ENCODE measurements at places on chromosomes 7 and 10.

DNA sequence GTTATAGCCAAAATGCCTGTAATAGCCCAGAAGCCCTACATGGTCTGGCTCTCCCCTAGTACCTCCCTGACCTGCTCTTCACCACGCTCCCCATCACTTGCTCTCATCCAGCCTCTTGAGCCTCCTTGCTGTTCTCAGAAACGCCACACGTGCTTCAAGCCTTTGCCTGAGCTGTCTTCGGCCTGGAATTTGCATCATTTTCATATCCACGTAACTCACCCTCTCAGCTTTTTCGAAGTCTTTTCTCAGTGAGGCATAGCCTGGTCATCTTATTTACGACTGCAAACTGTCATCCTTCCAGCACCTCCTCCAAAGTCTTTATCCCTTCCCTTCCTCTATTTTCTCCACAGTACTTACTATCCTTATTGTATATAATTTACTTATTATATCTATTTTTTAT, 151.0 kb upstream of the AHR start:
- DNase-seq: peak; percentile 50

GRCh38 chr10:132965411-132966057, 23.2 kb upstream of the CFAP46 start:
- no peak for DNase-seq

- no peak for DNase-seq
These were observed 60.9 kb downstream of the SPOCK2 start for GRCh38 chr10:72027498-72027897.

DNA sequence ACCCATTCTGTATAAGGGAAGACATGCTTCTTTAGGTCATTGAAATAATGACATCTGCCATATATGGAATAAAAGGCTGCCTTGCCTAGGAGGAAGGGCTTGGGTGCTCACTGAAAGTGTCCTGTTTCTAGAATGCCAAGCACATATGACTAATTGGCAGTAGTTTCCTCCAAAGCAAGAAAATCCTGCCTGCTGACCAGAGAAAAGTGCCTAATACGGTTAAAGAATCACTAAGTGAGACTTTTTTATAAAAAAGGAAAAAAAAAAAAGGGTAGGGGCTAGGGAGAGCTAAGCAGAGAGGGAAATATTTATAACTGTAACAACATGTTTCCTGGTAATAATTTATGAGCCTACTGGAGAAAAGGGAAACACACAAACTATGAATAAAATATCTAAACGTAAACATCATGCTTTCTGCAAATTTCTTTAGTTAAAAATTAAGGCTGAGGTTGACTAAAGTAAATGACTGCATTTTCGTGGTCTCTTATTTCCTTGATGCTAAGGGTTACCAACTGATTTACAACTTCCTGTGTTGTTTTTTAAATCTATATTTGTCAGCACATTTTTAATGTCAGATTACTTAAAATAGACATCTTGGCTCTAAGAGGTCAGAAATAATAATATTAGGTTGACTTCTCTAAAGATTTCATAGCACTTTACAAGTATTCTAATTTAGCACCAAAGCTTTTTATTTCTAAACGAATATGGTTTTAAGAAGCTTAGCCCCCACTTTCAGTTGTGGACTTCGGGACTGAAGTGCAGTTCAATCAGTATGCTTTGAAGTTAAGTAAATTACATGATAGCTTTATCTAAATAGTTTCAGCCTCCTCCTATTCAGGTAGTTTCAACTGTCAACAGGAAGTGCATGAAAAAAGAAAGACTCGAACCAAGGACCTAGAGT, 89.6 kb downstream of the CABCOCO1 start:
- DNase-seq: no peak

DNA sequence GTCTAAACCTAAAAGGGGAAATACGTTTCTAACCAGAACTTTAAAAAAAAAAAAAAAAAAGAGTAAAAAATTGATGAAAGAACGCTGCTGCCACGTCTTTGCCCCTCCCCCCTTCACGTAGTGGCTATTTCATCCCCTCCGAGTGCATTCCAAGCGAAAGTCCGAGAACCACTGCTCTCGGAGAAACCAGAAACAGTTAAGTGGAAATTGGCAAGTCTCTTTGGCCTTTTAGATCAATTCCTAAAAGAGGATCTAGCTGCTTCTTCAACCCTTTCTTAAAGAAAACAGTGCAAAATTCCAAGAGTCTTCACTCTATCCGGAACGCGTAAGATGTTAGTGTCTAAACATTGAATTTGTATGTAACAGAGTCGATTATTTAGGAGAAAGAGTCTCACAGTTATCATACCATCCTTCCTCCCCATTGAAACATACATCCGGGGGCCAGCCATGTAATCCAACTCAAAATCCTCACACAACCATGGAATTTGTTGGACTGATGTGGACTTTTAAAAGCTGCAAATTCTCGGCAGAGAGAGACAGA, 1.1 kb downstream of the P4HA1 start:
- no peak for DNase-seq

- no peak for DNase-seq
These were observed at the start of gene TTYH3 for GRCh38 chr7:2631946-2632732. Gene TTYH3, plus strand, starts transcription at chr7:2631986. Its CDS starts 170 bp downstream, at chr7:2632156.

GRCh38 chr7:135536150-135536549, 21.6 kb upstream of the NUP205 start:
- peak; percentile 10 for DNase-seq

DNA sequence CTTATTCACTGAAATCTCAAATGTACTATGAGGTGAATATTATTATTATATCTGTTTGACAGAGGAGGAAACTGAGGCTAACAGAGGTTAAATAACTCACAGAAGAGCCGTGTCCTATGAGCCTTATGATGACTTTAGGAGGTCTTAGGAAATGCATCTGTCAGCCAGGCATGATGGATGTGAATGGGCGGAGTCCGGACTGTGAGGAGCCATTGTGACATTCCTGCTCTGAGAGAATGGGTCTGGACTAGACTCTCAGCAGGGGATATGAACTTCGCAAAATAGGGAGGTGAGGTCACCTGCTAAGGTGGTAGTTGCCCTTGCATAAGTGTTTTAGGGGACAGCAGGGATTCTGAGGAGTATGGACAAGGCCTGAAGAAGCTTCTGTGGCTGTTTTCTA, 153.6 kb downstream of the TMEM178B start:
- DNase-seq: no peak

GRCh38 chr10:52210161-52210560, 103.9 kb upstream of the DKK1 start:
- no peak for DNase-seq

DNA sequence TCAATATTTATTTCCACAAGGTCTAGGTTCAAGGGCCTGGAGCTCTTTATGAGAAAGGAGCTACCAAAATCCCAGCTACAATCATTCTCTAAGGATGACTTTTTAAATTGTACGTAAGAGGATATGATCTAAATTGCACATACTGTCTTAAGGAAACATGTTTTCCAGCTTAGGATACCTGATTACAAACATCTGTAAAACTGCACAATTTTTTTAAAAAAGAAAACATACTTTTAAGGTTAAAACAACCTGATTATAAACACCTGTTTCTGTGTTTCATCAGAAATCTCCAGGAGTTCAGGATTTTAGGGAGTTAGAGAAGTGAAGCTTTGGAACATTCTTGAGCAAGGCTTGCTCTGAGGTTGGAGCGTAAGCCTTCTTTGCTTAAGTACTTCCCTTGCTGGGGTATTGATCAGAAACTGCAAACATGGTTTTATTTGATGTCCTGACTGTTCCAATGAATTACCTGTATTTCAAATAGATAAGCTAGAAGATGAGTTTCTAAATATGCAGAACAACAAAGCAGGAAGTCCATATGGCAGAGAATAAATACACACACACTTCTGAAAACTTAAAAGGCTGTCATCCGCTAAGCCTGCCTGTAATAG, 248.6 kb downstream of the GFRA1 start:
- DNase-seq: no peak

GRCh38 chr7:27066148-27066547, 29.7 kb downstream of the HOXA1 start:
- peak; percentile 69 for DNase-seq

- no peak for DNase-seq
These were observed 109.9 kb upstream of the EFCAB10 start for GRCh38 chr7:105691082-105691679.

DNA sequence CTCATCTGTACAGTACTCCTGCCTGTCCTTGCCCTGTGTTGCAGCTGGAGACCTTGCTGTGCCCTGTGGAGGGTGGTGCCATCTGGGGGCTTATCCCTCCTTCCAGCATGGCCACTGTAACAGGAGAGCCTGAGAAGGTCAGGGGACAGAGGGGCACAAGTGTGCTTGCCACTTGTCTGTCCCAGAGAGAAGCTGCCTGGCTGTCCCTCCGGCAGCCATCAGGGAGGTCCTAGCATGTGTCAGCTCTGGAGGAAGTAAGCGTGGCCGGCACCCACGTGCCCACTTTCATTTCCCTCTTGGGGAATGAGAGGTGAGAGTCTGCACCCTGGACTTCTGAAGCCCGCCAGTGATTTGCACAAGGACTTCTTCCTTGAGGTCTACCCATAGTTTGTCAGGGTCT, 97.0 kb upstream of the PPIF start:
- DNase-seq: no peak

DNA sequence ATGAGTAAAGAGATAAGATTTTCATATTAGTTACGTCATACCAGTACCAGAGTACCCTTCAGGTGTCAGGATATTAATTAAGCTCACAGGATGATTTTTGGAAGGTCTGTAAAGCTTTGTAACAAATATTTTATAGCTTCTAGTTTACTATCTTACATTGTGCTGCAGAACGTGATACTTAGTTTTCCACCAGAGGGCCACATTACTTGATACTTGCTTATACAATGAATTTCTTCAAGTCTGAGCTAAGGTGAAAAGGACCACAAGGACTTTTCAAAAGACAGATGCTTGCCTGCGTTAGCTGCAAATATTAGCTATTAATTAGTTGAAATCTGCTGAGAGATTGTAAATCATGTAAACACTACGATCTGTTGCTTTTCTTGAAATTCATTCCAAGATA, 12.2 kb downstream of the FOXP2 start:
- no peak for DNase-seq

DNA sequence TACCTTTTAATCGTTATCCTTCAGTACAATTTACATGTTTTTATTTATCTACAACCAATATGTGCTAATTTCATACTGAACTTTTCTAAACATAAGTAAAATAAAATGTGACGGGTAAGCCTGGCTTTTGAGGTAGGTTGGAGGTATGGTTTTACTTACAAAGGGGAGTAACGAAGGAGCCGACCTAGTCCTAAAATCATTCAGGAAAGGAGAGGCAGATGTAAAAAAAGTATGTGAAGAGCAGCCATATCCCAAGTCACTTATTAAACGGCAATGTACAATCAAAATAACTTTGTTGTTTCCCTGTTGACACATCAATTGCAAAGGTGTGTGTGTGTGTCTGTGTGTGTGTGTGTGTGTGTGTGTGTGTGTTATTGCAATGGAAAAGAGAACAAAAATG, 351.3 kb downstream of the CRPPA start:
- DNase-seq: no peak

DNA sequence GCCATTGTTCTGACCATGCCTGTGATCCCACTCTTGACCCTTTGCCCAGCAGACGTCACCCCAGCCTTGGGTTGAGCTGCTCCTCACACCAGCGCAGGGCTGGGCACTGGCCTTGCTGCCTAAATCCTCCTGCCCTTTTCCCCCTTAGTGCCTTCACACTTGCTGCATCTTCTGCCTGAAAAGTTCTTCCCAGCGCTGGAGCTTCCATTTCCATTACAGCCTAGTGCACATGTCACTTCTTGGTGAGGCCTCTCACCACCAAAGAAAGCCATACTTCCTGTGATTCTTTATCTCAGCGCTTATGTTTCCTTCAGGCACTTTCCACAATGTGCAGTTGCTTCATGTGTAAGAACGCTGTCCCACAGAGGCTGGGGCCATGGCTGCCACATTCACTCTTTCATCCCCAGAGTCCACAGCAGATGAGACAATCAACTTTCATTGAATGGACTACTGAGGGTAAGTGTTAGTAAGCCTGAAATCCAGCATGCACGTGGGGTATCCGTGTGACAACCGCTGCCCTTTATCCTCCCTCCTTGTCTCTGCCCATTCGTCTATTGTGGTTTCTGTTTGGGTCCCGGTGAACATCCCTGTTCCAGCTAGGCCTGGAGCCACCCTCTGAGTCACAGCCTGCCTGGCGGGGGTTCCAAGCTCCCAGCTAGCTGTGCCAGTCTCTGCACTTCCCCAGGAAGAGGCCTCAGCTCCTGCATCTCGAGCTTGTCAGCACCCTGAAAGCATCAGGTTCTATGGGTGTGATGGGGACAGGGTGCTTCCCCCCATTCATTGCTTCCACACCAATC, 37.3 kb downstream of the ADRA2A start:
- DNase-seq: no peak

- DNase-seq: no peak
These were observed 17.3 kb upstream of the CUBN start for GRCh38 chr10:17146892-17147291.

GRCh38 chr10:123565691-123566660, 100.2 kb upstream of the GPR26 start:
- no peak for DNase-seq

GRCh38 chr10:18666810-18667209, 7.6 kb downstream of the ARL5B start:
- no peak for DNase-seq

DNA sequence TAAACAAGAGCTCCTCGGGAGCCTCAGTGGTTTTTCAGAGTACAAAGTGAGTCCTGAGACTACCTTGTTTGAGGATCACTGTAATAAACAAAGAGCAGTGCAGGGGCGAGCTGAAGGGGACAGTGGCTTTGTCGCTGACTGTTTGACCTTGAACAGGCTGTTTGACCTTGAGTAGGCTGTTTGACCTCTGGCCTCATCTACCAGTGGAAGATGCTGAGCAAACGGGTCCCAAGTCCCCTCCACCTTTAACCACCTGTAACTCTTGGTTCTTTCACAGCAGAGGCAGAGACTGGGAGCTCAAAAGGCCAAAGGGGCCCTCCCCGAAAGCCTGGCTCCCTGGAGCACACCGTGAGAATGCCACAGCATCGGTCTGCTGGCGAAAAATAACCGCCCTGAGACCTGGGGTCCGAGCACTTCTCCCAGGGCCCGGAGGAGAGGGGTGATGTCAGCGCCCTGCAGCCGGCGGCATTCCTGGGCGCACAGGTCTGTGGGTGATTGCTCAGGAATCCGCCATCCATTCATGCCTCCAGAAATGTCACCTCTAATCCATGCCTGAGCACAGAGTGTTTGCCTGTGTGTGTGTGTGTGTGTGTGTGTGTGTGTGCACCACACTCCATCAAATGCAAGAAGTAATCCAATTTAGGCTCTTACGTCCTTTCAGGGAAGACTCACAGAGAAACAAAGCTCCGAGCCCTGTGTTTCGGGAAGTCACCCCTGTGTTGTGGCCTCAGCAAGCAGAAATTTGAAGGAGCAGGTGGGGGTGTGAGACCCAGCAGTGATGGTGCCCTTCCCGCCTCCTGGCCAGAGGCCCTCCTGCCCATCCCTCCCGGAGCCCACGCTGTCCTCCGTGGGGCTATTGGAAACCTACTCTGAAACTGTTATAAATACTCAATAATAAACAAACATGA, 66.5 kb downstream of the ASB13 start:
- DNase-seq: no peak
